ENCODE measurements at places on chromosomes 12 and 14.

GRCh38 chr12:10968765-10969456, 17.8 kb downstream of the TAS2R50 start:
- no peak for DNase-seq

- no peak for DNase-seq
These were observed 10.7 kb downstream of the BICD1 start for GRCh38 chr12:32117316-32117715.

GRCh38 chr12:122205053-122205925, 1.8 kb downstream of the B3GNT4 start:
- no peak for DNase-seq

GRCh38 chr14:52840877-52841276, 49.5 kb upstream of the GNPNAT1 start:
- no peak for DNase-seq

GRCh38 chr14:101155575-101155974, 252.1 kb upstream of the RTL1 start:
- no peak for DNase-seq

GRCh38 chr14:90426031-90426540, 29.3 kb downstream of the CALM1 start:
- DNase-seq = no peak

DNA sequence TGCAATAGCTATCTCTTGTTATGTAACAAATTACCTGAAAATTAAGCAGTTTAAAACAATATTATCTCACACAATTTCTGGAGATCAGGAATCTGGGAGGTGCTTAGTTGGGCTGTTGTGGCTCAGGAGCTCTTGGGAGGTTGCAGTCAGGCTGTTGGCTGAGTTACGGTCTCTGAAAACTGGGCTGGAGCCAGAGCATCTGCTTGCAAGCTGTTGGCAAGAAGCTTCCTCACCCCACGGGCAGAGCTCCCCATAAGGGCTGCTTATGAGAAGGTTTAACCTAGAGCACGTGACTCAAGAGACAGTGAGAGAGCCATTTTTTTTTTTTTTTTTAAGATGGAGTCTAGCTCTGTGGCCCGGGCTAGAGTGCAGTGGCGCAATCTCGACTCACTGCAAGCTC, 346.8 kb downstream of the ATP23 start:
- DNase-seq = no peak

DNA sequence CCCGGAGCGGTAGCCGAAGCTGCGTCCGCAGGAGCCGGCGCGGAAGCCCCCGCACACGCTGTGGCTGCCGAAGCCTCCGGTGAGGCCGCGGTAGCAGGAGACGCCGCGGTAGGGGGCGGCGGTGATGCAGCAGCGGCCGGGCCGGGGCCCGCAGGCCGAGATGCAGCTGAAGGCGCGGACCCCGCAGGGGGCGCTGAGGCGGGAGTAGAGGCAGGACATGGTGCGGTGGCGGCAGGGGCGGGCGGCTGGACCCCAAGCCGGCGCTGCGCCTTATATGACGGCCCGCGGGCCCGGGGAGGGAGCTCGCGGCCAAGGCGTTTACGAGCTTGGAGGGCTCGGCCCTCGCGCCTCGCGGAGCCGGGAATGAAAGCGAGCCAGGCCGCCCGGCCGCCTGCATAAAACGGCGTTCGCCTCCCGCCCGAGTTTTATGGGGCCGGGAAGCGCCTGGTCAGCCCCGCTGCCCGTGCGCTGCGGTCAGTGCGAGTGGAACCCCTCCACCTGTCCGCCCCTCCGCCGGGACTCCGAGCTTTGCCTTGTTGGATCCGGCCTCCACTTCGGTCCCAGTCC, 16.0 kb upstream of the KRT86 start:
- DNase-seq = no peak

DNA sequence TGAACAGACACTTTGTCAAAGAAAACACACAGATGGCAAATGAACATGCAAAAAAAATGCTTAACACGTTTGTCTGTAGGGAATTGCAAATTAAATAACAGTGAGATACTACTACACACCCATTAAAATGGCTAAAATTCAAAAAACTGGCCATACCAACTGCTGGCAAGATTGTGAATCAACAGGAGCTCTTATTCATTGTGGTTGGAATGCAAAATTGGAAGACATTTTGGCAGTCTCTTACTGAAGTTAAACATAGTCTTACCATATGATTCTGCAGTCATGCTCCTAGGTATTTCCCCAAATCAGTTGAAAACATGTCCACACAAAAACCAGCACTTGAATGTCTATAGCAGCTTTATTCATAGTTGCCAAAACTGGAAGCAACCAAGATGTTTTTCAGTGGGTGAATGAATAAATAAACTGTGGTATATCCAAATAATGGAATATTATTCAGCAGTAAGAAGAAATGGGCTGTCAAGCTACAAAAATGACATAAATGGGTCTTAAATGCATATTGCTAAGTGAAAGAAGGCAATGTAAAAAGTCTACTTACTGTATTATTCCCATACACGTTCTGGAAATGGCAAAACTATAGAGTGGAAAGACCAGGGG, 91.4 kb downstream of the PLEKHA5 start:
- no peak for DNase-seq

DNA sequence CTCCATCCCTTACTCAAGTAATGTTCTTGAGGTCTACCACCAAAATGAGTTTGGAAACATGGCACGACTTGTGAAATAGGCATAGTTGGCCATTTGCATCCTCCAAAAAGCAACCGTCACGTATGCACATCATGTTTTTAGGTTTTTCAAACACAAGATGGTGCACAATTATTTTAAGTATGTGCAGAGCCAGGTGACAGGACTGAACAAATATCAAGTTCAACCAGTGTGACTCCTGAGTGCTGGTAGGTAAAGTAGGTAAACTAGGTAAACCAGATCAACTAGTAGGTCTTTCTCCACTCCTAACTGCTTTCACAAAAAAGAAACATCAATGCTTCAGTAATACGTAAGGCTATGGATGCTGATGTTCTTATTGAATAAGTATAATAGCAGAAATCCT, 39.1 kb downstream of the FGD6 start:
- no peak for DNase-seq

- no peak for DNase-seq
These were observed 8.0 kb downstream of the SLC8B1 start for GRCh38 chr12:113326775-113327395.

- no peak for DNase-seq
These were observed 3.8 kb upstream of the FAM186B start for GRCh38 chr12:49609059-49609874.

DNA sequence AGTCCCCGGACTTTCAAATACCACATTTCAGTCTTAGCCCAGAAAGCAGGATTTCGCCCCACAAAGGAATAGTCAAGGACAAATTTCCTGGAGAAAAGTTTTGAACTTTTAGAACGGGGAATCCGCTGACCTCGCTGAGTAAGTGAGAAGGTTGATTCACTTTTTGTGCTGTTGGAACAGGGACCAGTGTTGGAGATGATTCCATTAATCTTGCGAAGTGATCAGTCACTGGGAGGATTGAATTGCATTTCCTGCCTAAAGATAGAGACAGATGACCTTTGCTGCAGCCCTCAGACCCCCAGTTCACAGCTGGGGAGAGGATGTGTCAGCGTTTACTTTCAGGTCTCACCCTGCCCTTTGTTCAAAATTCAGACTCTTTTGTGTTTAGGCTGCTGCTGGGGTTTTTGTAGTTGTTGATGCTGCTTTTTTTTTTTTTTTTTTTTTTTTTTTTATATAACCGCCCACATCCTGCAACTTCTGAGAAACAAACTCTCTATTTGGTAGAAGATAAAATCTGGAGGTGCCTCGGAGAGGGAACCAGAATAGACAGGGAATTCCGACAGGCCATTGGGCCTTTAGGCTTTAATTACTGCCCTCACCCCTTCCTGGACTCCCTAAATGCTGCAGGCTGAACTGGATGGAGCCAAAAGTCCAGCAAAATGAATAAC, 9.8 kb upstream of the KDM2B start:
- DNase-seq = peak; percentile 75

GRCh38 chr12:29152223-29152868, 3.3 kb downstream of the FAR2 start:
- DNase-seq = no peak

All from CD4-positive, alpha-beta T cell treated with Interleukin-4 for 1 hour (primary cell).